ENCODE measurements at places on chromosomes 3 and 15.

DNA sequence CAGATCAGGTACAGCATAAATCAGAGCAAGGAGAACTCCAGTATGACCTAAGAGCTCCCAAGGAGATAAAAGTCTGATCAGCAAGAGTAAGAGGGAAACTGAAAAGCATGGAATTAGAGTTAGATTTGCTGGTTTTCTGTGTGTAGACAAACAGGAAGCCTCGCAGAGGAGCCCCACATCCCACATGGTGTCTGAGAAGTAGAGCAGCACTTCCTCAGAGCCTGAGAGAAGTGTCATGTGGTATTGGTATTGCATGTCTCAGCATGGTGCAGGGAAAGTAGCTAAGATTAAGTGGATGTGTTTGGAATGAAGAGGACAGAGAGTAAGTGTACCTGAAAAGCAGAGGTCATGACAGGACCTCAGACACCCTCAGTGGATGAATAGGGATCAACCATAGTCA is 175.4 kb upstream of the GBE1 start:
- DNase-seq, result no peak

DNA sequence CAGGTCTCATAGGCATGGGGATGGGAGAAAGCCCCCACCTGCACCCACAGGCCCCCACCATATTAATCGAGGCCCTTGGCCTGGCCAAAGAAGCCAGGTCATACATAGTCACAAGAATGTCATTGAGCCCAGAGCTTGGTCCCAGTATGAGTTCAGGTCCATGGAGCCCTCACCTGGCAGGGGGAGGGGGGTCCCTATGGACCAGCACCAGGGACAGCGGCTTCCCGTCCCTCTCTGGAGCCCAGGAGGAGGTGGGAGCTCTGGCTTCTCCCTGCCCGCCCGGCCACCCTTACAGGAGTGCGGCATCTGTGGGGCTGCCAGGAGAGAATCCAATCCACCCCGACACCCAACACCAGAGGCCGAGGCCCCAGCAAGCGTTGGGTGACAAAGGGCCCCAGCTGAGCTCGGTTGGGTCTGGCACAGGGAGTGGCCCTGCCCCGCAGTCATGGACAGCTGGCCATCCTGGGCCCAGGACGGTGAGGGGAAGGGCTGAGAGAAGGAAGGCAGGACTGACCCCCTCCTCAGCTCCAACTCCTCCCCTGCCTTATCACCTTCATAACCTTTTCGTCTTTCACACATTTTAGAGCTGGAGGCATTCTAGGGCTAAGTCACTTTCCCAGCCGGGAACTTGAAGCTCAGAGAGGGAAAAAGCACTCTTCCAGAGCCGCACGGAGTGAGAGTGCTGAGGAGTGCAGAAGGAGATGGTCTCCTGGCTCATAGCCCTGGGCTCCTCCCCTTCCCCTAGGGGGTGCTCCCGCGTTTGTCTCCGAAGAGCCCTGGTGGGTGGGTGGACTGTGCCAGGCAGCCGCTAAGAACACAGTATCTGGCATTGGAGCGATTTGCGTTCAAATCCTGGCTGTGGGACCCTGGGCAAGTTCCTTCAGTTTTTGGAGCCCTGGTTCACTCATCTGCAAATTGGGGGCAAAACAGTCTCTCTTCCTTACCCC is 54.6 kb downstream of the ATP2B2 start:
- no peak for DNase-seq

GRCh38 chr3:35708394-35709271 is 69.3 kb downstream of the ARPP21 start:
- no peak for DNase-seq

- DNase-seq, result no peak
These were observed 21.3 kb downstream of the KIF9 start for GRCh38 chr3:47261301-47261700.

GRCh38 chr3:63685340-63685739 is 32.9 kb downstream of the SNTN start:
- DNase-seq, result no peak

DNA sequence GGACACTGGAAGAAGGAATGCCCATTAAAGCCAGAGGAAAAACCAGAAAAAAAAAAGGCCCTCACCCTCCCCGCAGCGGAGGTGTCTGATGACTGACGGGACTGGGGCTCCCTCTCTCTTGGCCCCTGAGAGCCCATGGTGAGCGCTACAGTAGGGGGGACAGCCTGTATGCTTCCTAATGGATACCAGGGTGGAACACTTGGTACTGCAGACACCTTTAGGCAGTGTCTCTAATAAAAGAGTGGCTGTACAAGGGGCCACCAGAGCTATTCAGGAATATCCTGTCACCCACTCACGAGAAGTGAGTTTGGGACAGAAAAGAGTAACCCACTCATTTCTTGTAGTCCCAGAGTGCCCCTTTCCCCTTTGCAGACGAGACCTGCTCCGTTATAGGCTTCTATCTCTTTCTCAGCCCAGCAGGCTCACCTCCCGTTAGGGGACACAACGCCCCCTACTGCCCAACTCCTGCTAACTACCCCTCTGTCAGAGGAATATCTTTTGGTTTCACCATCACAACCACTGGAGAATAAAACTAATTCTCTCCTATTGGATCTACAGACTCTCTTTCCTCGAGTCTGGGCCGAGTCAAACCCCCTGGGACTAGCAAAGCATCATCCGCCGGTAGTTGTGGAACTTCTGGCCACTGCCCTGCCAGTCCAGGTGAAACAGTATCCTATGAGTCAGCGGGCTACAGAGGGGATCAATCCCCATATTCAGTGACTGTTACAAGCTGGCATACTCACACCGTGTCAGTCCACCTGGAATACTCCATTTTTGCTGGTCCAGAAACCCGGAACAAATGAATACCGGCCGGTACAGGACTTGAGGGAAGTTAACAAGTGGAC is 40.8 kb downstream of the ZBTB11 start:
- no peak for DNase-seq

- DNase-seq, result no peak
These were observed 474.7 kb upstream of the IL12A start for GRCh38 chr3:159513867-159514380.

GRCh38 chr3:125051715-125052581 is 3.8 kb downstream of the HEG1 start:
- no peak for DNase-seq

DNA sequence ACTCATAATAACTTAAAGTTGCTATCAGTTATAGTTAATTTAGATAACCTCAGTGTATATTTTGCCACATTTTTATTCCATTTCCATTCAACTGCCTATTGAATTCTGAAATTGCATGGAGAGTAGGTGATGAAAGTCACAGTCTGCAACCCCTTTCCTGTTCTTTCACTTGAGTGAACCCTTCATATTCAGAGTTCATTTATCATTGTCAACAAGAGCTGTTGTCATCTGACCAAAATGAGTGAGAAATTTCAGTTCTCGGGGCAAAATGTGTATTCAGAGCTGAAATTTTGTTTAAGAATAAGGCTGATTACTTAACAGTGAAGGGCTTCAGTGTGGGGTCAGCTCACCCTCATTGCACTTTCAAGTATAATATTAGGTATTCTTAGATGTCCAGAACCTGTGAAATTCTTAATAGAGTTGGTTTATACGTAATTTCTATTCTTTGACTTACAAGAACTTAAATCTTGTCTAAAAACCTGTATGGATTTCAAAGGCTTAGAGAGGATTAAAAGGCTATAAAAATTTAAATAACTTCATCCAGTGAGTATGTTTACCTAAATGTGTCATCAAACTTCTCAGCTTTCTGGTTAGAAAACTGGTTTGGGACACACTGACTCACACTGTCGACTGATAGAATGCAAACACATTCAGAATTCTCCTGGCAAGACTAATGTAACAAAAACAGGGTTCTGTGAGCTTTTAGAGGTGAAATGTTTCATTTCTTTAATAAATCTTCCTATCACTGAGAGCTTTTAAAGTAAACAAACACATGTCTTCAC is 92.2 kb downstream of the CMSS1 start:
- DNase-seq, result no peak

- DNase-seq, result no peak
These were observed 52.9 kb upstream of the RNU6-1 start for GRCh38 chr15:67892559-67893377.

DNA sequence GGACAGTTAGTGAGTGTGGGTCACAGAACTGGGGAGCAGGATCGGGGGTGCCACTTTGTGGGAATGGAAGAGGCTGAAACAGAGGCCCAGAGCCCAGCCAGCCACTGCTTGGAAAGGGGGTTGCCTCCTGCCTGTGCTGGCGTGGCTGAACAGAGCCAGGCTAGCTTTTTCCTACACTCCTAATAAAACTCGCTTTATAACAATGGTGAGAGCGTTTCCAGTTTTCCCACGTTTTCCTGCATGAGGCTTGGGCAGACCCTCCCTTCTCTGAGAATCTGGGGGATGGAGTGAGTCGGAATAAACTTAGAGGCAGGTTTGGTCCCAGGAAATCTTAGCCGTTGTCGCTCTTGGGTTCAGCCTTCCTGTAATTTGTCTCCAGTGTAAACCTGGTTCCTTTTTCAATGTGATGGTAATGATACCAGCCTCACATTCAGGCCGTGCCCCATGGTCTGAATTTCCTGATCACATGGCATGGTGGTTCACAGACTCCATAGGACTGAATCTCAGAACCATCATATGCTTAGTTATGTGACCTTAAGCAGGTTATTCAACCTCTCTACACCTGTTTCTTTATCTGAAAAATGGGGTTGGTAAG is 6.5 kb upstream of the FGD5 start:
- no peak for DNase-seq

DNA sequence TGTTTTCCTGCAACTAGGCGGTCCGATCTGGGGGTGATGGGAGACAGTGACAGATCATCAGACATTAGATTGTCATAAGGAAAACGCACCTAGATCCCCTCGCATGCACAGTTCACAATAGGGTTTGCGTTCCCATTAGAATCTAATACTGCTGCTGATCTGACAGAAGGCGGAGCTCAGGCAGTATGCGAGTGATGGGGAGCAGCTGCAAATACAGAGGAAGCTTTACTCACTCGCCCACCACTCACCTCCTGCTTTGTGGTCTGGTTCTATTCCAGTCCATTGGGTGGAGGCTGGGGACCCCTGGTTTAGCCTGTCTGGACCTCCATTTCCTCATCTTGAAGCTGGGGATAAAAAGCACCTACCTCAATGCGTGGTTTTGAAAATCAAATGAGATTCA is 437.5 kb upstream of the PROK2 start:
- DNase-seq, result no peak

DNA sequence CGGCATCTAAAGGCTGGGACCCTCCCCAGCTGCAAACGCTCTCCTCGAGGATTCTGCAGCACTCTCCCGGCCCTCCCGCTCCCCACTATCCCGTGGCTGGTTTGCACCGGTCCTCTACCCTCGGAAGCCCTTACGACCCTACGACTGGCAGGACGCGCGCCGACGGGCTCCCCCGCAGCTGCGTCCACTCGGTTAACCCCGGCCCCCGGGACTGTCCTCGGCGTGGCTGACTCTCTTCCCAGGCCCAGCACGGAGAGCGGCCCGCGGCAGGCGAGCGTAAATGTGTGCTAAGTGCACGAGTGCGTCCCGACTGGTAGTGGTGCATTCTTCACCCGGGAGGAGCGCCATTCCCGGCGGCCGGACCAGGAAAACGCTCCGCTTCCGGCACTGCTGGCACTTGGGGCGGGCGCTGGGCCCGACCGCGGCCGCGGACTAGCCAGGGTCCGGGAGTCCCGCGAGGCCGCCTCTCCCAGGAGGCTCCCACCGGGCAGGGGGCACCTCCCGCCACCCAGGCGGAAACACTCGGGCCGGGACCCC is 508 bp downstream of the GORASP1 start:
- DNase-seq, result no peak

- DNase-seq, result no peak
These were observed 5.2 kb upstream of the IP6K1 start for GRCh38 chr3:49791571-49791970.

DNA sequence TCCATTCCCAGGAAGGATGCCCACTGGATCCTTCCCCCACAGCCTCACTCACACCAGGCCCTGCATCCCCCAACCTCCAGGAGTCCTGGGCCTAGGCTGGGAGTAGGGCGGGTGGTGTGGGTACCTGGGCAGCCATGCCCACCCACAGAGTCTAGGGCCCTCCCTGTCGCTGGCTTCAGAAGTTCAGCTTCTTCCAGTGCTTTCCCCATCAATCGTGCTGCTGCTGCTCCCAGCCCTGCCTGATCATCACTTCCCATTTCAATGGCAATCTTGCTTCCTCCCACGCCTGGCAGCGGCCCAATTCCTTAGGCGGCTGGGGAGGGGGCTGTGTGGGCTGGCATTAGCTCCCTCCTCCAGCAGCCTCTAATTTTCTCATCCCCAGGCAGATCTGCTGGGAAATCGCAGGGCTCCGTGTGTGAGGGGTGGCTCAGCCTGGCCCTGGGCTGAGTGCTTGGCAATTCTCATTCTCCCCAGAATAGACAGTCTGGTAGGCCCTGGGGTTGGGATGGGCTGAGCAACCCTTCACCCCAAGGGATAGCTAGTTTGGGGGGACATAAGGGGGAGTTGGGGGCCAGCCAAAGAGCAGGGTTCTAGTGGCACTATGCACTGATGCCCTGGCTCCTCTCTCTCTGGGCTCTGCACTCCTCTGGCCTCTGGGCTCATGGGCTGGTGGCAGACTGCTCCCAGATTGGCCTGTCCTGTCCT is 66.4 kb downstream of the SCN5A start:
- DNase-seq, result no peak

DNA sequence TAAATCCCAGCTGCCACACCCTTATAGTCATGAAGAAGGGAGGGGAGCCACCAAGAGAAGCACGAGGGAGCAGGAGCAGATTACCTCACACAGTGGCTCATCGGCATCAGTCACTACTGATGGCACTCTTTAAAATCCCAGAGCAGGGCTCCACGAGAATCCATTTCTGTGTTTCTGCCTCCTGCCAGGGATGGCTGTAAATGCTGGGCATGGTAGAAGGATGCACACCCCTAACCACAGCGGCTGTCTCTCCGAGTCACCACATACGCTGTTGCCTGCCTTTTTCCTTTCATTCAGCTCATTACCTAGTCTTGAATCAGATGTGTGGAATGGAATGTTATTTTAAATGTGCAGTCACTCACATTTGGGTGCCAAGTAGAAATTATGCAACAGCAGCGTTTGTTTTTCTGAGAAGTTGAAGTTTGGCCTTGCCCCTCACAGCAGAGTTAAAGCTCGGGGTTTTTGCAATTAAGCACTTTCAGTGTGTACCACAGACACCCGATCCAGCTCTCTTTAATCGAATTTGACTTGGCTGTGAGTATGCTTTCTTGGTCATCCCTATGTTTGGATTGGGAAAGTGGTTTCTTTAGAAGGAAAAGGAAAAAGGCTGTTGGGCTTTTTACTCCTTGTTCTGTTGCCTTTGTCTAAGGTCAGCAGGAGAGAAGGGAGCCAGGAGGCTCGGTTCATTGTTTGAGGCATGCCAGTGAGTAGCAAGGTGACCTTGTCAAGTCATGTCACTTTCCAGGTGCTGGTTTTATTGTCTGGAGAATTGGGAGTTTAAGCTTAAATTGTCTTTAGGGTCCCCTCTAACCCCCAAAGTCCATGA is 284.2 kb upstream of the TPM1 start:
- no peak for DNase-seq

- DNase-seq, result no peak
These were observed 101.3 kb upstream of the LRRC3B start for GRCh38 chr3:26521261-26521660.

- DNase-seq, result peak; percentile 34
These were observed 575.4 kb downstream of the NAALADL2 start for GRCh38 chr3:175434561-175434960.

DNA sequence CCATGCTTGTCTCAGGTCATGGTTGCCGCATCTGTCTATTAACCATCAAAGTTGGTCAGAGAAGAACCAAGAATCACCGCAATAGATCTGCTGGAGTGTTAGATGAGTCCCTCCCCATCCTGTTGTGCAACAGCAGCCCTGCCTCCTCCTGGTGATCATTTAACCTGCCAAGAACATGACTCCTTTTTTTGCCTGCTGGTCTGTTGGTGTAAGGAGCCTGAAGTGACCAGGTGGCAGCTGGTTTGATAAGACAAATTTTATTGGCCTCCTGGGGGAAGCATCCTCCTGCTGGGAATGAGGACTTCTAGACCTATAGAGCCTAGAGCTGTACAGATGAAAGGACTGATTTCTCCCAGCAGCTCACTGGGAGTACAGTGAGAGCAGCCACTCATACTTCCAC is 43.5 kb upstream of the RAF1 start:
- DNase-seq, result no peak

All from NCI-H748 treated with DMSO at 0.1 percent for 48 hours (cell line).